ENCODE measurements at places on chromosomes 6 and 20.

DNA sequence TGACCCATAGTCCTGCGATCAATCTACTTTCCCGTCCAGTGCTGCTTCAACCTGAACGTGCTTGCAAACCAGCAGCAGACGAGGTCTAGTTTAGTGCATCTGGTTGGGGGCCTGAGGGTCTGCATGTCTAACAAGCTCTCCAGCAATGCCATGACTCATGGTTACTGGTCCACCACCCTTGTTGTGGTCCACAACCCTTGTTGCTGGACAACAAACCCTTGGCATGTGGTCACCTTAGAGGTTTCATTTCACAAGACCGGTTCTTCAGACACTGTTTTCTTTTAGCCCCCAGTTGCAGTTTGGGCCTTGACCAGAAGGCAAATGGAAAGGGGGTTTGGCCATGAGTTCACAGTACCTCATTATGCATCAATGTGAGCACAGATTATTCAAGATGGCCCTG is 424.8 kb downstream of the QKI start:
- DNase-seq: no peak

GRCh38 chr20:62120990-62121775 is 1.1 kb upstream of the LSM14B start:
- DNase-seq: no peak

DNA sequence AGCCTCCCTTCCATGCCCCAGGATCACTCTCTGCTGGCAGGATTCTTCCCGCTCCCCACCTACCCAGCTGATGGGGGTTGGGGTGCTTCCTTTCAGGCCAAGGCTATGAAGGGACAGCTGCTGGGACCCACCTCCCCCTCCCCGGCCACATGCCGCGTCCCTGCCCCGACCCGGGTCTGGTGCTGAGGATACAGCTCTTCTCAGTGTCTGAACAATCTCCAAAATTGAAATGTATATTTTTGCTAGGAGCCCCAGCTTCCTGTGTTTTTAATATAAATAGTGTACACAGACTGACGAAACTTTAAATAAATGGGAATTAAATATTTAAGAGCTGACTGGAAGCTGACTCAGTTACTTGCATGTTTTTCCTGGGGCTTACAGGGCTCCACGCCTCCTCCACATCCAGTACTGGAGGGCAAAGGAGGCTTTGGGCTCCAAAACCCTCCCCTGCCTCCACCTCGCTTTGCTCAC is 24.3 kb upstream of the FANCE start:
- DNase-seq: no peak

GRCh38 chr6:54188846-54189245 is 77.6 kb downstream of the MLIP start:
- no peak for DNase-seq

GRCh38 chr6:5247201-5247600 is 13.5 kb downstream of the LYRM4 start:
- no peak for DNase-seq

GRCh38 chr6:44230034-44230675 is 6.8 kb downstream of the SLC29A1 start:
- no peak for DNase-seq

- no peak for DNase-seq
Observed at GRCh38 chr6:136365776-136366354, 76.2 kb upstream of the BCLAF1 start.

- no peak for DNase-seq
Observed at GRCh38 chr20:1660246-1660645, 2.7 kb upstream of the SIRPG start.

GRCh38 chr20:25318471-25319240 is 70.8 kb downstream of the PYGB start:
- no peak for DNase-seq

DNA sequence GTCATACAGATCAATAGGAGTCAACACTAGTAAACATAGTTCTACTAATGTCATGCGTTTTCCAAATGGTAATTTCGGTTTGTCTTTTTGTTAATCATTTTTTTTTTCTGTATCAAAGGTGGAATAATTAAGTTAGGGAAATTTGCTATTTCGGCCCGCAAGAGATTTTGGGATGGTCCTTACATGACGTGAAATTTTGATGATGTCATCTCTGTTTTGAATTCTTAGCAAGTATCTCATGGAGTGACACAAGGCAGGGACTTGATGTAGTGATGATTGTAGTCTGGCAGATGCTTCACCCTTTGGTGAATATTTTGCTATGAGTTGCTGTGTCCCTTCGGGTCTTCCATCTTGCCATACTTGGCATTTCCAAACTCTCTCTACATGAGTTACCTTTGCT is 608.0 kb downstream of the BCKDHB start:
- no peak for DNase-seq

All from activated CD8-positive, alpha-beta memory T cell treated with anti-CD3 and anti-CD28 coated beads for 1 hour (primary cell).